ENCODE measurements at places on chromosomes 3 and 15.

GRCh38 chr15:62344806-62345539, 179.9 kb upstream of the C2CD4B start:
- DNase-seq, result no peak

- no peak for DNase-seq
These were observed 117.8 kb upstream of the IGF1R start for GRCh38 chr15:98530570-98530969.

GRCh38 chr15:64519897-64520296, 59.5 kb downstream of the ZNF609 start:
- no peak for DNase-seq

- DNase-seq, result no peak
These were observed 95.9 kb downstream of the SEMA5B start for GRCh38 chr3:122931636-122932035.

DNA sequence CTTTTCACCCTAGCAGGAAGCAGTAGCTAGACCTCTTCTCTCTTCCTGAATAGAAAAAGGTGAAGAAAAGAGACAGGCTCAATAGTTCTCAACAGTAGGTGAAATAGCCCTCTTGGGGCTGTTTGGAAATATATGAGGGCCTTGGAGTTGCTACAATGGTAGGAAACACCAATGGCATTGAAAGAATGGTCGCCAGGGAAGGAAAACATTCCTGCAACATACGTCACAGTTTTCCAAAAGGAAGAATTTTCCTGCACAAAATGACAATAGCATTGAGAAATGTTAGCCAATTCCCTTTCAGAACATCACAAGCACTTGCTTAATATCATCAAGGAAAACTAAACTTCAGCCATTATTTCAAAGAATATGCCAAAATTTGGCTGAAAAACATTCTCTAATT, 484.5 kb downstream of the IGSF11 start:
- no peak for DNase-seq

DNA sequence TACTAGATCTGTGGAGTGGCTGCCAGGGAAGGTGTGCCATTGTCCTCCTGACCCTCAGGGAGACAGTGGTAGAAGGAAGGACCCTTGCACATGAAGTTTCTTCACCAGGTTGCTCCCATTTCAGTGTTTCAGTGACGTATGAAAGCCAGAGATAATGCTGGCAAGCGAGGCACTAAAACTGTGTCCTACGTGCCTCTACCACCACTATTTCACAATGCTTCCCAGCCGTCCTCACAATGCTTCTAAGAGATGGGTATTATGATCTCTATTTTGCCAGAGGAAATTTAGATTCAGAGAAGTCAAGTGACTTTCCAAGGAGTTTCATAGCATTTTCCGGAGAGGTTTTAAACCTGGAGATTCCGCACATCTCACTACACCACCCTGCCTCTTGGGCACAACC, 28.0 kb upstream of the RNF7 start:
- no peak for DNase-seq

- no peak for DNase-seq
These were observed 17.5 kb upstream of the ZBTB20 start for GRCh38 chr3:115164374-115165221.

GRCh38 chr3:194267744-194268653, 83.1 kb downstream of the CPN2 start:
- DNase-seq, result no peak

GRCh38 chr15:95684126-95684525, 646.4 kb upstream of the NR2F2 start:
- DNase-seq, result no peak

DNA sequence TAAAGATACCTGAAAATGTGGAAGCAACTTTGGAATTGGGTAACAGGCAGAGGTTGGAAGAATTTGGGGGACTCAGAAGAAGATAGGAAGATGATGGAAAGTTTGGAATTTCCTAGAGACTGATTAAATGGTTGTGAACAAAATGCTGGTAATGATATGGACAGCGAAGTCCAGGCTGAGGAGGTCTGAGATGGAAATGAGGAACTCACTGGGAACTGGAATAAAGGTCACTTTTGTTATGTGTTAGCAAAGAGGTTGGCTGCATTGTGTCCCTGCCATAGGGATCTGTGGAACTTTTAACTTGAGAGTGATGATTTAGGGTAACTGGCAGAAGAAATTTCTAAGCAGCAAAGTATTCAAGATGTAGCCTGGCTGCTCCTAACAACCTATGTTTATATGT, 13.0 kb downstream of the MITF start:
- no peak for DNase-seq

- no peak for DNase-seq
These were observed 2.9 kb upstream of the SMAD3 start for GRCh38 chr15:67062369-67062985.
